ENCODE measurements at places on chromosomes 6 and 20.

DNA sequence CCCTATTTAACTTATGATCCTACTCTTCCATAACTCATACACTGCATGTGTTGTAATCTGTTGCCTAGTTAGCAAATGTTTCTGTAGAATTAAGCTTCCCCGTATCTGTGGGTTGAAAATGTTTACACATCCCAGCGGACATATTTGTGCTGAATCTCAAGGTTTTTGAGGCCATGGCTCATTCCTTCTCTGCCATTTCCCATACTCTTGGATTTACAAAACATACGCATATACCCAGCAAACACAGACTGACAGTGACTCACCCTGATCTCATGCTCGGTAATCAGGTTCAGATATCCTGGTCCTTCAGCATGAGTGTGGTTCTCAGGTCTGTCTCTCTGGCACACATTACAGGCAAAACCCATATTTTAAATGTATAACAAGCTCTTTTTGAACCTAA is 58.7 kb downstream of the AGPAT4 start:
- peak; percentile 88 for DNase-seq

GRCh38 chr6:163585932-163586437 is 171.5 kb downstream of the QKI start:
- peak; percentile 83 for DNase-seq

GRCh38 chr6:124987291-124987690 is 25.1 kb downstream of the RNF217 start:
- peak; percentile 74 for DNase-seq

DNA sequence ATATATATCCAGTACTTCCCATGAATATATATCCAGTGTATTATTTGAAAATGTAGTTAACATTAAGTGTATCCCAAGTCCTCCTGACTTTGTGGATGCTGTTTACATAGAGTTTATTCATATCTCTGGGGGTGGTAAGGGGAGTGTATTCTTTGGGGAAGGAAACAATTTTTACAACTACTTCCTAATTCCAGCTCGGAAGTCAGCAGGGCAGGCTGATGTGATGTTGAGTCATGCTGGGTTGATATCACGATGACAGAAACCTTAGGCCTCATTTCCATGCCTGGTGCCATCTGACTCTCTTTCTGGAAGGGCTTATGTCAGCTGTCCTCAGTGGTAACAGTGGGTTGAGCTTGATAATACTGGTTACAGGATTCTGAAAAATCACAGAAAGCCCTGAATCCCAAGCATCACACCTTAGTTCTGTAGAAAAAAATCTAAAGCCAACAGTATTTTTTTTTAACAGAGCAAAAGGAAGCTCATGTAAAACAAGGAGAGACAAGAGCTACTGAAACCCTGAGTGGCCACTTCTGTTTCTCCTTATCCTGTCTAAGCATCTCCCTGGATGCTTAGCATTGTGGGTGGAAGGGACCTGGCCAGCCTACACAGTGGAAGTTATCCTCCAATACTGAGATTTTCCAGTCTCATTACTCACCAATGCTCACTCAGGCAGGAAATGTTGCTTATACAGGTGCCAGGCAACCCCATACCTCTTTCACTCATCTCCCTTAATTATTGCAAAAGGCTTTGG is 75.2 kb upstream of the IYD start:
- peak; percentile 93 for DNase-seq

- DNase-seq = no peak
Observed at GRCh38 chr20:36932476-36933426, 18.8 kb downstream of the SAMHD1 start.

- no peak for DNase-seq
Observed at GRCh38 chr6:20434766-20435165, 33.1 kb downstream of the E2F3 start.

DNA sequence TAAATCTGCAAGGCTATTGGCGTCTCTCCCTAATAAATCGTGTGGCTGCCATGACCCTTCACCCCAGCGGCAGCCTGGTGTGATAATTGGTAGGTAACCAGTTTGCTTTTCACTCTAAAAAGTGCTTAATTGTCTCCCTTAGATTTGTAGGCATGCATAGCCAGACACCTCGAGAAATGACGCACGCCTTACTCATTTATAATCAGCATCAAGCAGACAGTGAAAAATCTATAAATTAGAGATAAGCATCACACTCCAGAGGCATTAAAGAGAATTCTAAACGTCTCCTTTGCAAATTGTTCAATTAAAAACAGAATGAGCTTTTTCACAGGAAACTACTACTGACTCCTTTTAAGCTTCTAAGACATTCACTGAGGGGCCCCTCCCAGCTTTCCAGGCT is 110.2 kb upstream of the RPS6KA2 start:
- no peak for DNase-seq

- DNase-seq = peak; percentile 94
Observed at GRCh38 chr20:53643031-53643832, 49.6 kb upstream of the ZNF217 start.

DNA sequence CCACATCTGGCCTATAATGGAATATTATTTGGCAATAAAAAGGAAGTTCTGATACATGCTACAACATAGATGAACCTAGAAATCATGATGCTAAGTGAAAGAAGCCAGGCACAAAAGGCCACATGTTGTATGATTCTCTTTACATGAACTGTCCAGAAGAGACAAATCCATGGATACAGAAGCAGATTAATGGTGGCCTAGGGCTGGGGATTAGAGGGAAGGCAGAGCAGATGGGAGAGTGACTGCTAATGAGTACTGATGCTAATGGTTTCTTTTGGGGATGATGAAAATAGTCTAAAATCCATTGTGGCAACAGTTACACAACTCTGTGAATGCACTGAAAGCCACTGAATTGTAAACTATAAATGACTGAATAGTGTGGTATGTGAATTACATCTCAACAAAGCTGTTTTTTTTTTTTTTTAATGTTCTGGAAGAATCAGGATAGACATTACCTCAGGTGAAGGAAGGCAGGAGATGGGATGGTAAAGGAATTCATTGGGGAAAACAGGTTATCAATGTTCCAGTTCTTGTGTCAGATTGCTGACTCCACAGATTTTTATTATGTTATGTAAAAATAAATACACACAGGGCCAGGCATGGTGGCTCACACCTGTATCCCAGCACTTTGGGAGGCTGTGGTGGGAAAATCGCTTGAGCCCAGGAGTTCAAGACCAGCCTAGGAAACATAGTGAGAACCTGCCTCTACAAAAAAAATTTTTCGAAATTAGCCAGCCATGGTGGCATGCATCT is 8.9 kb upstream of the SOX12 start:
- no peak for DNase-seq

GRCh38 chr20:52313341-52313963 is 121.9 kb upstream of the ZFP64 start:
- no peak for DNase-seq

DNA sequence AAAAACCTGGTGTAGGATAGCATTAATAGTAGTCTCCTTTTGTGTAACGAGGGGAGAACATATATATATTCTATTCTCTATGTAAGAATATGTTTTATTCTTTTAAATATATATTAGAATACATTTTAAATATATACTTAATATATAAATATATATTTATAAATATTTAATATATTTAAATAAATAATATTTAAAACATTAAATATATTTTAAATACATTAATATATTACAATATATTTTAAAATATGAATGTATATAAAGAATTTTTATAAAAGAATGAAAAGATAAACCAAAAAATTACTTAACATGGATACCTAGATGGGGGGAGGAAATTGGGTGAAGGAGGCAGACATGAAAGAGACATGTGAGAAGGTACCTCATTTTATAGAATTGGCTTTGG is 53.0 kb upstream of the ZNF831 start:
- DNase-seq = no peak

DNA sequence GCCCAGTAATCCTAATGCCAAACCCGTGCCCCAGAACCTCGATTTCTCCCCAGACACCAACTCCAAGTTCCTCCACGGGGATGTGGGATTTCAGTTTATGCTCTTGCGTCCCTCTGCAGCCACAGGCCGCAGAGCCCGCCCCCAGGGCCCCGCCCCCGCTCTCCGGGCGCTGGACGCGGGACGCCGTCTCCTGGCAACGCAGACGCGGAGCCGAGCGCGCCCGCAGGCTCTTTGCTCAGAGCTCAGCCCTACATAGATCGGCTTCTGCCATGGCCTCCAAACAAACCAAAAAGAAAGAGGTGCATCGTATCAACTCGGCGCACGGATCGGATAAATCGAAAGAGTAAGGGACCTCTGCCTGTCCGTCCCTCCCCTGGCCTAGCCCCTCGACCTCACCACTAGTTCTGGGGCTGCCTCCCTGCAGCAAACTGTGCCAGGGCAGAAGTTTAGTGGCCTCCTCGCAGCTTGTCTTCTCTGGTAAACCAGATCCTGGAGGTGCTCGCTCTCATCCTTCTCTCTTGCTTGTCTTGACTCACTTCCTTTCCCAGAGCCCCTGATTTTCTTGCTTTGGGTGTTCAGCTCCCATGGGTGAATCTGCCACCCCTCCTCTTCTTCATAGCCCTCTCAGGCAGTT is at the start of gene ADGB:
ADGB (plus strand) TSS at position 201 of the 634 bp plus-strand sequence; CDS start at position 270, 69 bp downstream.
- peak; percentile 54 for DNase-seq

DNA sequence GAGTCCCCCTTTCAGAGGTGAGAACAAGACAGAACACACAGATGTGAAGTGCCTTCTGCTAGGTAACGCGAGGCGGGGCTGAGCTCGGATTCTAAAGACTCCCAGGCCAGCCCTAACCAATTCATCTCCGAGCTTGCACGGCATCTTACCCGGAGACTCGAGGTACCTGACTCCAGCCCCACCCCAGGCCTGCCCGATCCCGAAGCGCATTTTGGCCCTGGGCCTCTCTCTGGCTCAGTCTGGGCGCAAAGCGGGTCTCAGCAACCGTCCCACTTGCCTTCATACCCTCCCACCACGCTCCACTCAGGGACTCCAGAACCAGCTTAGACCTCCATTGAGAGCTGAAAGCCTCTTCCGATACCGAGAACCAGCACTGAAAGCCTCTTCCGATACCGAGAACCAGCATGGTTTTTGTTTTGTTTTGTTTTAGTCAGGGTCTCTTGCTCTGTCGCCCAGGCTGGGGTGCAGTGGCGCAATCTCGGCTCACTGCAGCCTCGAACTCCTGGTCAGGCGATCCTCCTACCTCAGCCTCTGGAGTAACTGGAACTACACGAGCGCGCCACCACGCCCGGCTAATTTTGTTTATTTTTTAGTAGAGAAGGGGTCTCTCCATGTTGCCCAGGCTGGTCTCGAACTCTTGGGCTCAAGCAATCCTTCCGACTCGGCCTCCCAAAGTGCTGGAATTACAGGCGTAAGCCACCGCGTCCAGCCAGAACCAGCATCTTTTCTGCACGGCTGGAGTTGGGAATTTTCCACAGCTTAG is 557 bp upstream of the DYNLRB1 start:
- DNase-seq = peak; percentile 29

- no peak for DNase-seq
Observed at GRCh38 chr20:62241506-62241905, 3.2 kb downstream of the OSBPL2 start.

- no peak for DNase-seq
Observed at GRCh38 chr20:24943731-24944130, 5.3 kb upstream of the CST7 start.

GRCh38 chr6:46098678-46099077 is 31.1 kb upstream of the ENPP4 start:
- no peak for DNase-seq

- no peak for DNase-seq
Observed at GRCh38 chr6:56247654-56248122, 308 bp upstream of the COL21A1 start.

DNA sequence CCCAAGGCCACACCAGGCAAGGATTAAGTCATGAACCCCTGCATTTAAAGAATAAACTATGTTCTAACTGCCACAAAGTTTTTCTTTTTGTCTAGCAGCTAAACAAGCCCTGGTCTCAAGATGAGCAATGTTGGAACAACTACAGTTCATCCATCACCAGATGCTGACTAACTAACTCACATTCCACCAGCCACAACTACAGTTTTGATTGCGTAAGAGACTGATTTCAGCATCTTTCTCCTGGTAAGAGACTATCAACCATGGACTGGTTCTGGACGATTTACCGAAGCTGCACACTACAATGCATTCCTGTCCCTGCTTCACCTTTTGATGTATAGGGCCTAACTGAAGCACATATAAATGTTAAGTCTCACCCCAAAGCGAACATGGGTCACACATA is 43.0 kb downstream of the F13A1 start:
- peak; percentile 81 for DNase-seq

GRCh38 chr6:110178626-110179405 is 654 bp downstream of the WASF1 start:
- peak; percentile 30 for DNase-seq

- peak; percentile 23 for DNase-seq
Observed at GRCh38 chr6:79544299-79544927, 7.2 kb upstream of the LCA5 start.

DNA sequence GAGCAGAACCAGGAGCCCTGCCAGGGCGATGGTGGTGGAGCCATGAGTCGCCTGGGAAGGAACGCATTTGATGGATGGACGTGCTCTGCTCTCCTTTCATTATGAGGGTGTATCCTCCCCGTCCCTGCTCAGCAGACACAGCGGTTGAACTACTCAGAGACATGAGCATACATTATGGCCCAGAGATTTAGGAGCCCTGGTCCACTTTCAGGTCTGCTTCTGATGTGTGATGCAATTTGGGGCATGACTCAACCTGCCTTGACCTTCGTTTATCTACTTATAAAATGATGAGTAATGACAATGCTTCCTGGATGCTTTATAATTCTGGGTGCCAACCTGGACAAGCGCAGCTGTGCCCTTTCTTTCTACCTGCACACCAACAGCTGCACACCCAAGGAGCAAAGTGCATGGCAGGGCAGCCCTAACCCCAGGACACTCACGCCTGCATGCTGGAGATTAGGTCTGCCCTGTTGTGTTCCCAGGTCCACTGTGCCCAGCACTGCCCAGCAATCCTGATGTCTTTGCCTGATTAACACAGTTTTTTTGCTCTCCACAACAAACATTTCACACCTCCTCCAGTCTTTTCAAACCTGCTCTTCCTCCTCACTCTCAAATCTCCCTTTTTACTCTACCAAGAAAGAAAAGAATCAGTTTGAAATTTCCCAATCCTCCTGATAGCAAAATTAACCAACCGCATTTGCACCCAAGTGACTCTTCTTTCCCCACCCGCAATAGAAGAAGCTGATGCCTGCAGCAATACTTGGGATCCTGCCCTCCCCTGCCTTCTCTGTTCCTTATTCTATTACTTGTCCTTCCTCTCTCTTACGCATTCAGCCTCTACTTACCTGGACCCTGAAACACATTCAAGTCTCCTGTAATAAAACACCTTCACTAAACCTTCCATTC is 81.2 kb downstream of the EZR start:
- DNase-seq = peak; percentile 38

- no peak for DNase-seq
Observed at GRCh38 chr6:44733126-44733525, 345.6 kb downstream of the CDC5L start.
